ENCODE measurements at places on chromosomes 12 and 14.

DNA sequence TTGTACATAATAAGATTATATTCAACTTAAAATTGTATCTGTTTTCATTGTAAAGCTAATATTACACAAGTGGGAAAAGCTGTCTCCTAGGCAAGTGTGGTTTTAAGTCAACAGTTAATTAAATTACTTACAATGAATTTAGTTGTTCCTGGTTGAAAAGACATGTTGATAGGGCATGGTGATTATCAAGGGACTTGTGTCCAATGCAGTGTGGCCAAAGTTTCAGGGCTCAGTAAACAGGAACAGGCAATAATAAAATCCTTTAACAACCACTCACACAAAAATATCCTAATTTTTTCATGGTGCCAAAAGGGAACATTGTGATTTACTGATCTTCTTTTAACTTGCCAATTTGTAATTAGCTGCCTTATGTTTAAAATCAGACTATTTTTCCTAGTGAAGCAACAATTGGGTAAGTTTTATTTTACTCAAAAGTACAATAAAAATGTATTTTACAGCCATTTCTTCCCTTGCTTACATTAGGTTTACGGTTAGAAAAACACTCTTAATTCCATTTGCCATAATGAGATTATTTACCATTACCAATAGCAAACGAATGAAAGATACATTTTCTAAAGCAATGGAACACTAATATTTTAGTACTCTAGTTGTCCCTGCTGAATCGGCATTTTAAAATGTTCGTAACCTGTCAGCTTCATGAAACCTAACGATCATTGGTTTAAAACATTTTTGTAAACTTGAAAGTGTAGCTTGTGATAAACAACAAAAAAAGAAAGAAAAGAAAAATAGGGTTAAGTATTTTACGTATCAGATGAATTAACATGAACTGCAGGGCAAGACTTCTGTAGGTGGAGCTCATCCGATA, 1.8 kb upstream of the WNK1 start:
- DNase-seq = no peak

GRCh38 chr12:95126736-95127135, 53.3 kb upstream of the NR2C1 start:
- DNase-seq = no peak

DNA sequence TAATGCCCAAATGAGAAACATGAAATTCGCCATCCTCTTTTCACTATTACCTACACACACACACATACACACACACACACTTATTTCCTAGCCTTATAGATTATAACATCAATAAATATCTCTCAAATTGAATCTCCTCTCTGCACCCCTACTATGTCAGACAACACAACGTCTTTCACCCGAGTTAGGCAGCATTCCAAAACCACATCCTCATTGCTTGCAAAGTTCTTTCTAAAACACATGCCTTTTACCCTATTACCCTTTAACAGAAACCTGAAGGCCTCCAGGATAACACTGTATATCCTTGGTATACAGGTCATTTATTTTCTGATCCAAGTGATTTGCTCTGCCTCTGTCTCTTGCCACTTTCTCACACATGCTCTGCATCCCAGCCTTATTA, 56.3 kb downstream of the KCNH5 start:
- DNase-seq = no peak

GRCh38 chr12:105575235-105575634, 244.7 kb downstream of the C12orf75 start:
- DNase-seq = no peak

DNA sequence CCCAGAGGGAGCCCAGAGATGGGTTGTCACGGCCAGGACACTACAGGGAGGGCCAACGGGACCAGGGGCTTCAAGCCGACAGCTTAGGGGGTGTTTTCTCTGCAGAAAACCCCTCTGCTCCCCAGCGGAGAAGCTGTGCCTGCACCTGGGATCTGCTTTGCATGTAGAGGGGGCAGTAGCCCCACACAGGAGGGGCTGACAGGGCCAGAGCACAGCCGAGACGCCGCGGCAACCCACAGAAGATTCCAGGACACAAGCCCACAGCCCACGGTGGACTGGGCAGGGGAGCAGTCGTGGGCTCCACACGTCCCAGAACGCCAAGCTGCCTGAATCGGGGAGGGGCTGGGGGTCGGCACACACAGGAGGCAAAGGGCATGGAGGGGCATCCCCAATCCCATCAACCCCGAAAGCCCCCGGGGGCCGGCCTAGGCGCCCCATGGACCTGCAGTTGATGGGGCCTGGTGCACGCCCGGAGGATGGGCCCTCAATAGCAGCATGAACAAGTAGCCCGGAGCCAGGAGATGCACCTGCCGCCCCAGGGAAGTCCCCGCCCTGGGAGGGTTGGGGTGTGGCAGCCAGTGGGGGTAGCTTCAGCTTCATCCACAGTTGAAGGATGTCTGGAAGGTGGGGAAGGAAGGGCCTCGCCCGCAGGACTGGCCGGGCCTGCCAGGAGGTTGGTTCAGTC, 30.5 kb upstream of the TMEM179 start:
- no peak for DNase-seq

- no peak for DNase-seq
Measured at GRCh38 chr12:68762691-68763090, 16.7 kb downstream of the SLC35E3 start.

DNA sequence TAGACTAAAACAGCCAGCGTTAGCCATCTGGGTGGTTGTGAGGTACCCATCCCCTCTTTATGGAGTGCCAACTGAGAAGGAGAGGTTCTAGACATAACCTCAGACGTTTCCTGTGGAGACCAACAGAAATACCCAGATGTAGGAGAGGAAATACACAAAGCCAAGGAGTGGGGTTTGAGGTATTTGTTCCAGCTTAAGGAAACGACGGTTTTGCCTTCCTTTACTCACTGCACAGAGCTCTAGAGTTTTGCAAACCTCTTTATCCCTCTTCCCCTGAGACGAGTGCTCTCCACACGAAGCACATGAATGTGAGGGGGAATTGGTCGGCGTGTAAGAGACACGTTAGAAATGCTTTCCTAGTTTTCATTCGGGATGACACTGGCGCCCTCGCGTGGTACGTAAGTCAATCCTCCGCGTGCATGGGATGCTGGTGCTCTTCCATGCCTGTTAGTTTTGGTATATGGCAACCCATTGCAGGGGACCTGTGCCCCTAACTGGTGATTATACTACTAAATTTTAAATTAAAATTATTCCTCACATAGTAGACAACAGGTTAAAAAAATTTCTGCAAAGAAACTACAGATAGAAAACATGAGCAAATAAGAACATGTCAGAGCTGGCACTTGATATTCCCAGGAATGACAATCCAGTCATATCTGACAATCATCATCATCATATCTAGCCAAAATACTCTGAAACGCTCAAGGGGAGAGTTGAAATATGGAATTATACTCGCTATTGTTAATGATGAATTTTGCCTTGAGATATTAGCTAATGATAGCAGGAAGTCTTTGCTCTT, 121.7 kb downstream of the PPM1H start:
- DNase-seq = peak; percentile 57

- no peak for DNase-seq
Measured at GRCh38 chr14:105123064-105123665, 45.4 kb downstream of the JAG2 start.

DNA sequence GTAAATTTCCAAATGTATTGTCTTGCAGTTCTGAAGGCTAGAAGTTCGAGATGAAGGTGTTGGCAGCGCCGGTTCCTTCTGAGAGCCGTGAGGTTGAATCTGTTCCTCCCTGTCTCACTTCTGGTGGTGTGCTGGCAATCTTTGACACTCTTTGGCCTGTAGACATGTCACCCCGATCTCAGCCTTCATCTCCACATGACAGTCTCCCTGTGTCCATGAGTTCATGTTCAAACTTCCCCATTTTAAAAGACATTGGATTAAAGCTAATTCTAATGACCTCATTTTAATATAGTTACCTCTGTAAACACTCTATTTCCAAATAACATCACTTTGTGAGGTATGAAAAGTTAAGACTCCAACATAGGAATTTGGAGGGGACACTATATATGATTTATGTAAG, 4.1 kb upstream of the RBM19 start:
- DNase-seq = no peak

GRCh38 chr14:21652209-21652808, 1.3 kb upstream of the OR4E2 start:
- no peak for DNase-seq

- no peak for DNase-seq
Measured at GRCh38 chr14:32417956-32418552, 89.0 kb downstream of the AKAP6 start.

DNA sequence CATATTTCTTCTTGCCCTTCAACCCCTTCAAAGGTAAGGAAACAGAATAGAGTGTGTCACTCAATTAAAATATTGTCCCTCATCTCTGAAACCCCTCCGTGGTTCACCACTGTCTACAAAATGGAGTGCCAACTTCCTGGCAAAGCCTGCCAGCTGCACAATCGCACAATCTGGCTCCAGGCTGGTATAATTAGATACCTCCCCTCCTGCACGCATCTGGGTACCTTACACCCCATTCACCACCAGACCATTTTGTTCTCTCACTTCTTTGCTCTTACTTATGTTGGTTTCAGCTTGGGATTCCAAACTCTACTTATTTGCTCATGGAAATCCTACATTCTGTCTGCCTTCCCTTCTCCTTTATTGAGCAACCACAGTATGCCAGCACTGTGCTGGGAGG, 314.9 kb downstream of the NUAK1 start:
- DNase-seq = no peak

DNA sequence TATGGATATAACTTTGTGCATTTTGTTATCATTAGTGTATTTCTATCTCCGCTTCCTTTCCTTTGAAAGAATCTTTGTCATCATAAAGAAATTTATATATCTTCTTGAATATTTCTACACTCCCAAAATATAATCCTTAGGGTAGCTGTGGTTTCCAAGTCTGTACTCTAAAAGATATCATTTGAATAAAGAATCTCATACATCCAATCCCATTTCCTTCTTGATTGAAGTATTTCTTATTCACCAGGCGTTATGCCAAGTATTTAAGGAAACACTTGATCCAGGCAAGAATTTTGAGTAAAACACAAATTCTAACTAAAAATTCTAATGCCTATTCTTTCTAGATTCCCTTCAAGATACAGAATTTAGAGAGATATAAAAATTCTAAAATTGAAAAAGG, 821.8 kb downstream of the GALC start:
- DNase-seq = no peak

GRCh38 chr12:24499151-24500146, 449.5 kb downstream of the BCAT1 start:
- DNase-seq = no peak

- DNase-seq = no peak
Measured at GRCh38 chr14:96442355-96442754, 50.4 kb downstream of the AK7 start.

DNA sequence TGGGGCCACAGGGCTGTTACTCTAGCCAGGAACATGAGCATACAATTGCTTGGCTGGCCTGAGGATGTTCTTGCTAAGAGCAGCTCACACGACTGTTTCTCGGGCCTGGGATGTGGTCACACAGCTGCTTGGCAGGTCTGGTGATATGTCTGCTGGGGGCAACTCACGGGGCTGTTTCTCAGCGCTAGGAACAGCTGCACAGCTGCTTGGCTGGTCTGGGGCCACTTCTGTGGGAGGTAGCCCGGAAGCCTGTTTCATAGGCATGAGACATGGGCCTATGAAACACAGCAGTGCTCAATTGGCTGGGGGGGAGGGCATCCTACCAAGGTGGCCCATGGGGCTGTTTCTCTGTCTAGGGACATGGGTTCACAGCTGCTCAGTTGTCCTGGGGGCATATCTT, 73.4 kb upstream of the DDHD1 start:
- DNase-seq = no peak

DNA sequence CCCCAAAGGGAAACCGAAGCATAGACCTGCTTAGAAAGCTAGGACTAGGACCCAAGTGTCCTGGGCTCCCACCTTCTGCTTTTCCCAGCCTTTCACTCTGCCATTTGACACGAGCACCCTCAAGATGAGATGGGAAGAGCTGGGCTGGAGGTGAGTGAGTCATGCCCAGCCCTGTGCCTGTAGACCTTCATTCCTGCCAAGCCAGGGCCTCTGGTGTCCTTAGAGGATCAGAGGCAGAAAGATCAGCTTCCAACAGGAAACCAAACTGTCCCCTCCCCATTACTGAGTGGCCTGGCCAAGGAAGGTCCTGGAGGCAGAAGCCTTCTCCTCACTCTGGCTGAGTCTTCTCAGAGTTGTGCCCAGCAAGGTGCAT, 3.5 kb downstream of the TMEM63C start:
- no peak for DNase-seq

- no peak for DNase-seq
Measured at GRCh38 chr14:101827286-101827685, 65.8 kb downstream of the PPP2R5C start.

- DNase-seq = no peak
Measured at GRCh38 chr12:5562581-5562980, 130.7 kb downstream of the NTF3 start.

DNA sequence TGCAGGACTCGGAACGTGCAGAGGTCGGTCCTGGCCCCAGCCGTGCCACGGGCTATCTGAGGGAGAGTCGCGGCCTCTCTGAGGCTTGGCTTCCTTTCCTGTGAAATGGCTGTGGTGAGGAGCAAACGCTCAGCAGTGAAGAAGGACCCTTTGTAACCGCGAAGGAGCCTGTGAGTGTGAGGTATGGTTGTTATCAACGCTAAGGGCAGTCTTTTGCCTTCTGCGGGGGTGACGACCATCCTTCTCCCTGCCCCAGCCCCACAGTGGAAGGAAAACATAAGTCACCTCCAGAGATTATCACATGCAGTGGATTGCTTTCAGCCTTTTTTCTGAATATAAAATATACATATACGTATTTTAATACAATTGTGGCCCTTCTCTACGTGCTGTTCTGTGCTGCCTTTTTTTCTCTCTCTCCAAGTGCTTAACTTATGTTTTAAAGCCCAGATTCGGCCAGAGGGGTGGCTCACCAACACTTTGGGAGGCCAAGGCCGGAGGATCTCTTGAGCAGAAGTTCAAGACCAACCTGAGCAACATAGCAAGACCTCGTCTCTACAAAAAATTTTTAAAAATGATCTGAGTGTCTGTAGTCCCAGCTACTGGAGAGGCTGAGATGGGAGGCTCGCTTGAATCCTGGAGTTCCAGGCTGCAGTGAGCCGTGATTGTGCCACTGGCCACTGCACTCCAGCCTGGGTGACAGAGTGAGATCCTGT, 17.4 kb downstream of the TAMALIN start:
- DNase-seq = no peak

GRCh38 chr14:28542040-28542439, 224.5 kb upstream of the FOXG1 start:
- no peak for DNase-seq

GRCh38 chr12:113420996-113421595, 1.1 kb upstream of the SDSL start:
- DNase-seq = peak; percentile 79

- no peak for DNase-seq
Measured at GRCh38 chr12:72982356-72982755, 710.2 kb downstream of the TRHDE start.

DNA sequence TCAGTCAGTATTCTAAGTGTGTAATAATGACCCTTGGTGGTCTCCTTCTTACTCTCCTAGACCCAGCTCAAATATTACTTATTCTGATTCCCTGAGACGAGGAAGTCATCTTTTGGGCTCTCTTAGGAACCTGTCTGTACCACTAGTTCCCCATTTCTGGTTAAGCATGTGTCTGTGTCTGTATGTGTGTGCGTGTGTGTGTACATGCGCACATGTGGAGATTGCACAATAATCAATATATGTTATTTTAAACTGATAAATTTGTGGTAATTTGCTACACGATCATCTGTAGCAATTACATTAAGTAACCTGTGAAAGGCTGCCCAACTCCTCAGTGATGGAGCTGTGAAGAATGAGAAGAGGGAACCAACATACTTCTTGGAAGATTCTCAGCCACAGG, 132.2 kb downstream of the ASCL4 start:
- no peak for DNase-seq

GRCh38 chr12:3236345-3237187, 159.4 kb downstream of the TSPAN9 start:
- DNase-seq = no peak

Data from right lobe of liver (tissue), 6 donors.